ENCODE measurements at places on chromosomes 7 and 10.

- no peak for DNase-seq
Observed at GRCh38 chr7:118305671-118306070, 81.2 kb downstream of the ANKRD7 start.

- DNase-seq = no peak
Observed at GRCh38 chr10:89019569-89020327, 29.1 kb downstream of the FAS start.

DNA sequence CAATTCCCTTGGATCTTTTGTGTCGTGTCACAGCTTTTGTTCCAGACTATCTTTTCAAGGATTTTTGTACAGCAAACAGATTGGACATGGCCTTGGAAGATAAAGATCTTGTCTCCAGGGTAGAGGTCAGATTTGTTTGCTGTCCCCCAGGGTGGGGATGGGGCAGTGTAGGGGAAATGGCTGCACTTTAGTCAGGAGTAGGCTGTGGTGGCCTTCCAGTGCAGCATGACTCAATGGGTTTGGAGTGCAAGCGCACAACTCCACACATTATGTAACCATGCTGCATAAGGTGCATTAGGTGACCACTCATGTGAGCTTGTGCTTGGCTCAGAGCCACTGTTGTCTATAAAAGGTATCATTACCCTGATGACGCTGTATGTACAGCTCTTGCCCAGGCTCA is 23.9 kb upstream of the ADAMTS14 start:
- DNase-seq = no peak

- no peak for DNase-seq
Observed at GRCh38 chr7:55160539-55160938, 141.7 kb downstream of the EGFR start.

GRCh38 chr7:77631820-77632219 is 64.4 kb upstream of the RSBN1L start:
- no peak for DNase-seq

DNA sequence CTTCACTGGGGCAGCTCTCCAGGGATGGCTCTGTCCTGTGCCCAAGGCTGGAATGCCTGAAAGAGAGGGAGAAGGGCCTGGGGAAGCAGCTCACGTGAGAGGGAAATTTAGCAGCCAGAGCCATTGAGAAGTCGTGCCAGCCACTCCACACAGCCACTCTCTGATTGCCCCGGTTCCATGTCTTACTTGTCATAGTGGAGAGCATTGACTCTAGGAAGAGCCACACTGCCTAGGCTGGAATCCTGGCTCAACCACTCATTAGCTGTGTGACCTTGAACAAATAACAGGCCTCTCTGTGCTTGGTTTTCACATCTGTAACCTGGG is 728.0 kb downstream of the PARD3 start:
- no peak for DNase-seq

DNA sequence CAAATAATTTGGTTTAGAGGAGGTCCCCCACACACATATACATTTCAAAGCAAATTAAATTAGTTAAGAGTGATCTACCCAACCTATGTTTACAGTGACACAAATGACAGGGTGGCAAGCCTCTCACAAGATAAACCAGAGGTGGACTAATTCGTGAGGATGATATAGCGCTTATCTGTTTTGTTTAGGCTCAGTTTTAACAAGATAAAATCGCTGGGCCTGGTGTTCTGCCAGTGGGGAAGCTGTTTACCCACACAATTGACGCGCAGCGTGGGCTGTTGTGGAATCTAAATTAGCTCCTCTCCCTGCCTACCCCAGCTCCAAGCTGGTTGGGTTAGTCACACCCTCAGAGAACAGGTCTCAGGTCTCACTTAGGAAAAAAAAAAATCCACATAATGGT is 16.7 kb upstream of the PLXNA4 start:
- DNase-seq = no peak

GRCh38 chr10:73959484-73960243 is 38.3 kb upstream of the VCL start:
- no peak for DNase-seq

- DNase-seq = no peak
Observed at GRCh38 chr10:66021423-66021822, 904.4 kb upstream of the LRRTM3 start.

DNA sequence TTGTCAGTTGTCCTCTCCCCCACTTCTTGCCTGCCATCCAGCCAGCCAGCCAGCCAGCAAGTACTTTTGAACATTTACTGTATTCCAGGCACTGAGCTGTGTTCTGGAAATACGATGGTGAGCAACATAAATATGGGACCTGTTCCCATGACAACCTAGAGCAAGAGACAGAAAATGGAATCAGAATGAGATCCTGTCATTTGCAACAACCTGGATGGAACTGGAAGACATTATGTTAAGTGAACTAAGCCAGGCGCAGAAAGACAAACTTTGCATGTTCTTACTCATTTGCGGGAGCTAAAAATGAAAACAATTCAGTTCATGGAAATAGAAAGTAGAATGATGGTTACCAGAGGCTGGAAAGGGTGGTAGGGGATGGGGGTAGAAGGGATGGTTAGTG is 140.7 kb downstream of the ICA1 start:
- no peak for DNase-seq

GRCh38 chr10:131654471-131655087 is 246.2 kb upstream of the PPP2R2D start:
- no peak for DNase-seq

- no peak for DNase-seq
Observed at GRCh38 chr7:117480055-117480362, 184 bp downstream of the CFTR start.

- DNase-seq = no peak
Observed at GRCh38 chr7:41975849-41976248, 261.2 kb downstream of the GLI3 start.

GRCh38 chr10:30991647-30992011 is 40.0 kb downstream of the ZNF438 start:
- no peak for DNase-seq

GRCh38 chr7:1963575-1963974 is 269.2 kb downstream of the MAD1L1 start:
- DNase-seq = no peak

DNA sequence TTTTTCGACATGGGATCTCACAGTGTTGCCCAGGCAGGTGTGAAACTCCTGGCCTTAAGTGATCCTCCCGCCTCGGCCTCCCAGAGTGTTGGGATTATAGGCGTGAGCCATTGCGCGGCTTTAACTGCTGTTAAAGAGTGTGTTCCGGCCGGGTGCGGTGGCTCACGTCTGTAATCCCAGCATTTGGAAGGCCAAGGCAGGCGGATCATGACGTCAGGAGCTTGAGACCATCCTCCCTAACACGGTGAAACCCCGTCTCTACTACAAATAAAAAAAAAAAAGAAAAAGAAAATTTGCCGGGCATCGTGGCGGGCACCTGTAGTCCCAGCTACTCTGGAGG is 1.1 kb downstream of the RABGEF1 start:
- DNase-seq = no peak

DNA sequence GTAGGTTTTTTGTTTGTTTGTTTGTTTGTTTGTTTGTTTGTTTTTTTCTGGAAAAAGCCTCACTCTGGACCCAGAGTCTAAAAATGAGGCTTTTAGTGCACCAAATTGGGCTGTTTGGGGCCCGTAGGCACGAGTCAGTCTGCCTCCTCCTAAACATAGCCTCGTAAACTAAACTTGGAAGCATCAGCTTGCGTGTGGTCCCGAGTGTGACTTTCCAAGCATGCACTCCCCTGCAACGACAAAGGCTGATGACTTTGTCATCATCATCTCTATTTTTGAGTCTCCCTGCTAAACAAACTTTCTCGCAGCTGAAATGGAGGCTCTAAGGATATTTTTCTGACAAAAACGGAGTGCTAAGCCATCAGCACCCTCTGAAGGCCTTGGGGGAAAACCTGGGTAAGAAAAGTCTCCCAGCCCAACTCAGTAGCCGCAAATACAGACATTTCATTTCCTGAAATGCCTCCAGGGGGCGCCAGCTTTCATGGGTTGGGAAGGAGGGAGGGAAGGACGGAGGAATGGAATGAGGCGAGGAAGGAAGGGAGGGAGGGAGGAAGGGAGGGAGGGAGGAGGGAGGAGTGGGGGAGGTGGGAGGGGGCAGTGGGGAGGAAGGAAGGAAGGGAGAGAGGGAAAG is 245.9 kb downstream of the KCNMA1 start:
- peak; percentile 87 for DNase-seq

DNA sequence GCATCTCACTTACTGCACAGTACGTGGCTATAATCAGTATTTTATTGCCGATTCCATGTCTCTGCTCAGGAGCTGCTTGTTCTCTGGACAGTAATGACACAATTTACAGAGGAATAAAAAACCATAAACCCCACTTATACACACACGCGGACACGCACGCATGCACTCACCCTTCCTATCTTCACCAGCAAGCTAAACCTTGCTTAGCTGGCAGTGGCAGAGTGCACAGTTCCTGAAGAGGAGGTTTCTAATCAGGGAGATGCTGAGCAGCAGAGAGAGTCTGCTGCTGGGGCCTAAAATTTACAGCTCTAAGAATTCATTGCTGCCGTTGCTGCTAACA is 66.3 kb downstream of the SND1 start:
- no peak for DNase-seq

Data from ureter (tissue), 1 donor.